Activated T-cell treated with anti-CD3 and anti-CD28 coated beads, Interleukin-2, amount 50 U/mL, for 72 hours (primary cell): ENCODE measurements at places on chromosomes 2 and 18. TPM values are rescaled to one million over a fixed set of nuclear protein-coding genes. Genes with fewer than 3 reads are reported as not detected.

COBLL1 gene
- 0.23 TPM for total RNA-seq

- no peak for DNase-seq
Measured at GRCh38 chr2:118470297-118470696, 377.2 kb downstream of the EN1 start.

MEMO1 gene
- 45.9 TPM for total RNA-seq

GRCh38 chr18:76495435-76496193 lies 572 bp upstream of the ZNF516 start:
- peak; percentile 33 for DNase-seq

ANAPC1 gene
- 92.8 TPM for total RNA-seq

DNA sequence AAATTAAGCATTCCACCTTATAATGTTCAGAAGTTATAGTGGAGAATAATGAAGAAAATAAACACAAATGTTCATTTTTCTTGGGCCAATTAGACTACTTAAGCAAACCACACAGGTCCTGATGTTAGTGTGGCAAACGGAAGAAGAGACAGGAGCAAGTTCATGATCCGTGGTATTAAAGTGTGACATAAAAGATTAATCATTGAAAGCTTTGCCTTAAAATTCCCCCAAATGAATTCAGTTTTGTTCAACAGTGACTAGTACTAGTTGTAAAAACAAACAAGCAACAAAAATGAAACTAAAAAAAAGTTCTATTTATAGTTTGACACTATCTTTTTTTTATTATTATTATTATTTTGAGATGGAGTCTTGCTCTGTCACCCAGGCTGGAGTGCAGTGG lies 73.7 kb downstream of the RFTN2 start:
- no peak for DNase-seq

DNA sequence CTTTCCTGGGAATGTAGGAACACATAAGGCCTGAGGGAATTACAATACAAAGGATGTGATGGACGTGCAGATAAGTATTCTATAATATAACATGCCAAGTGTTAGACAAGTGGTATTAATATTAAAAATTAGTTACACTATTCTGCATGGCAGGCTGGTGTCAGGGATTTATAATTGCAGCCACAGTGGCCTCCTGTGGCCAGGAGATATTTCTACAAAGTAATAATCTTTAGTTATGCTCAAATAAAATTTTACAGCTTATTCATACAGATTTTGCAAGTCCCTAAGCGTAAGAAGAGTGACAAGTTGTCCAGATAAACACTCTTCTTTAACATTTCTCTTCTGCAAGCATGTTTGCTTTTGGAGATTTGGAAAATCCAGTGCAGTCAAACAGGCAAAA lies 90.4 kb upstream of the CBLN2 start:
- DNase-seq: no peak

- no peak for DNase-seq
Measured at GRCh38 chr2:221836095-221836494, 264.0 kb upstream of the EPHA4 start.

- no peak for DNase-seq
Measured at GRCh38 chr18:29012883-29013465, 836.0 kb upstream of the CDH2 start.

GRCh38 chr2:40341198-40341597 lies 110.7 kb downstream of the SLC8A1 start:
- DNase-seq: no peak

DNA sequence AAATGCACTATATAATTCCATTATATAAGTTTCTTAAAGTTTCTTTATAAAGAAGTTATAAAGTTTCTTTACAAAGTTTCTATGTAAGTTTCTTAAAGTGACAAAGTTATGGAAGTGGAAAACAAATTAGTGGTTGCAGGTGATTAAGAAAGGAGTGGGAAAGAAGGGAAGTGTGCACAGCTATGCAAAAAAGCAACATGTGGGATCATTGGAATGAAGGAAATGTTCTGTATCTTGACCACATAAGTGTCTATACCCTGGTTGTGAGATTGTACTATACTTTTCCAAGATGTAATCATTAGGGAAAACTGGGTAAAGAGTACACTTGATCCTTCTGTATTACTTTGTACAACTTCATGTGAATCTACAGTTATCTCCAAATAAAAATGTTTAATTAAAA lies 1541.1 kb downstream of the LRP1B start:
- no peak for DNase-seq

GRCh38 chr2:191217580-191217979 lies 27.6 kb upstream of the MYO1B start:
- no peak for DNase-seq

DNA sequence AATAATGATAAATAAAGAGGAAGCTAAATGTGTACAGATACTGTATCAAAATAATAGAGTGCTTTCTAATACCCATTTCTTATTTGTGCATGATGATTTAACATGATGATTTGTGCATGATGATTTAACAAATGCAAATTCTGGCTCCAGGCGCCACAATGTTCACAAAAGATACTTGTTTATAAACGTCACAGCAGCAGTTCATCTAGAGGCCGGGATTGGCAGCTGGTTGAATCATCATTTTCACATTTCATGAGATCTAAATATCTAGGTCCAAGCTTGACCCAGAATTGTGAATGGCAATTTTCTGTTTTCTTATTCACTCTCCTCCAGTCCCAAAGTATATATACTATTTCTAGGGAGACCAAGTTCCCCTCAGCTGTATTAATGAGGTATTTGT lies 322.0 kb downstream of the SUCLG1 start:
- no peak for DNase-seq

- DNase-seq: peak; percentile 25
Measured at GRCh38 chr2:173884025-173884802, 81.0 kb downstream of the SP3 start.

- DNase-seq: no peak
Measured at GRCh38 chr2:137975280-137976271, 11.3 kb downstream of the HNMT start.

GLI2 gene
- total RNA-seq: not detected

DNA sequence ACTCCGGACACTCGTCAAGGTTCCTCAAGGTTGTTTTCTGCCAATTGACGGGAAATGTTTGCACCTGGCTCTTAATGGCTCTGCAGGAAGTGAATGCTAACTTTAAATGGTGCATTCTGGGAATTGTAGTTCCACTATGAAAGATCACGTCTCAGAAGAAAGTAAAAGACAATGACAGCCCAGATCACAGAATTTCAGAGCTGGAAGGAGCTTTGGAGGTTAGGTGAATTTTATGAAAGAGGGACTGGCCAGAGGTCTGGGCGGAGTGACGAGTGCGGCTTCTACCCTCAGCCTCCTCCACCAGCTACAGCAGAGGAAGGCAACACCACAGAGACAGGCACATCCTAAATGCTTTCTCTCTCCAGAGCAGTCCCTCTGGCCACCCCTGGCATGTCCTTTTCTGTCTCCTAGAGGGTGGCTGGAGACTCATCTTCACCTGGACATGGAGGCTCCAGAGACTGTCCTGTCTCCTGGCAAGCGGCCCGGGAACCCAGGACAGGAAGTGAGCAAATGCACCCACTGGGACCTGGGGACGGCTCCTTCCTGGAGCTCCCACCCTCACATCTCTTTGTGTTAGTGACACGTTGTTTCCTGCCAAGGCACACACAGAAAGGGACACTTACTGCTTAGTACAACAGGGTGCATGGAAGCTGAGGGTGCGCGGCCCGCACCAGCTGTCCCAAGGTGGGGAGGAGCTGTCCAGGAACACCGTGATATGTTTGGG lies 19.4 kb downstream of the THAP4 start:
- DNase-seq: peak; percentile 45

GRCh38 chr2:128488434-128488833 lies 169.8 kb upstream of the HS6ST1 start:
- DNase-seq: no peak

GRCh38 chr2:208319391-208319790 lies 53.3 kb downstream of the PIKFYVE start:
- no peak for DNase-seq

GPR35 gene
- 48.2 TPM for total RNA-seq

SPATA3 gene
- total RNA-seq: 2.3 TPM

- DNase-seq: no peak
Measured at GRCh38 chr2:204274429-204274828, 270.8 kb upstream of the PARD3B start.

GRCh38 chr2:45342-46130 lies 769 bp downstream of the FAM110C start:
- DNase-seq: peak; percentile 20

DNA sequence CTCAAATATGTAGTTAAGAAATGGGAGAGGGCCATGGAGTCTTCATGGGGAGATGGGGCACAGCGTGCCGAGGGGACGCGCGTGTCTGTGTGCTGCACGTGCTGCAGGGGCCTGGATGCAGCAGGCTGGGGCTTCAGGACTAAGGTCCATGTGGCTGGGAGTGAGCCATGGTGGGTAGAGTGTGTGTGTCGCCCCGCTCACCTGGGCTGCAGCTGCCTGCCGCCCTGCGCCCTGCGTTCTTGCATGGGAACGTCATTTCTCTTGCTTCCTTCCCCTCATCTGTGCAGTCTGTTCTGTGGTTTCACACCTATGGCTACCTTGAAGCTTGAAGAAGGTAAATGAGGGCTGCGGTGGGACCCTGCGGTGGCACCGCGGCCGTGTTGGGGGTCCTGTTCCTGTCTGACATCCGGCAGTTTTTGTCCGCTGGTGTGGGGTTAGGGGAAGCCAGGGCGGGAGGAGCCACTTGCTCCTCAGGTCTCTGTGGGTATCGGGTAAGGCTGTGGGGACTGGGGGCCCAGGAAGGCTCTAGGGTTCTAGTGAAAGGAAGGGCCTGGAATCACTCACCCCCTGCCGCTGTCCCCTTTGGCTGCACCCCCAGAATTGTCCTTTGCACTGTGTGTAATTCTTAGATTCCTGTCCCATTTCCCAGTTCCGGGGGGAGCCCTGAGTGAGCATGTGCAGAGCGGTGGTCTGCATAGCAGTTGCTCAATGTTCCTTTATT lies 54.1 kb upstream of the HS6ST1 start:
- peak; percentile 16 for DNase-seq

DNA sequence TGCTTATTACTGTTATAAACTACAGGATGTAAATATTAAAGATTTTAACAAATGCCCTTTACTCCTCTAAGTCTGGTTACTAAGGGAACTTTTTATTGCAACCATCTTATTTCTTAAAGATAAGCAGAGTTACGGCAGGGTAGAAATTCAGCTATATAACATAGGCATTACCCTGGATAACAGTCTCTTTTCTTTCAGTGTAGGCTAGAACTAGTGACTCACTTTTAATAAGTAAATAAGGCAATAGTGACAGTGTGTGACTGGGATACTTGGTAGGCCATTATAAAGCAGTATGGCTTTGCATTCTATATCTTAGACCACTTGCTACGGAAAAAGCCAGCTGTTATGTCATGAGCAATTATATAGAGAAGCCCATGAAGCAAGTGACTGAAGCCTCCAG lies 1041.0 kb upstream of the NRXN1 start:
- DNase-seq: no peak

DNA sequence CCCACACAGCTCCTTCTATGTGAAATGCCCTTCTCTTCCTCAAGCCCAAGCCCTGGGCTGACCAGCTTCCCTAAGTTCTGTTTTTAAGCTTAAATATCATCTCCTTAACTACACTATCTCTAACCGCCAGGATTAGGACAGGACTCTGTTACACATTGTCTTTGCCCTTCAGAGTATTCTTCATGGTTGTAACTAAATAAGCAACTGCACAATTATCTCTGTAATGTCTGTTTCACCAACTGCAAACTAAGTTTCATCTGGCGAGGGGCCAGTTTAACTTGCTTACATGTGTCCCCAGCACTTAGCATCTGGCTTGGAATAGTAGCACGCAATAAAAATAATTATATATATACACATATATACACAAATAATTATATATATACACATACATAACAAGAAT lies 1.1 kb upstream of the ERMN start:
- no peak for DNase-seq

GRCh38 chr2:10382354-10383061 lies 65.6 kb downstream of the ODC1 start:
- DNase-seq: peak; percentile 20

GRCh38 chr2:20366672-20367116 lies 16.1 kb upstream of the PUM2 start:
- DNase-seq: peak; percentile 45

SLC8A1 gene
- total RNA-seq: 1.9 TPM

DNA sequence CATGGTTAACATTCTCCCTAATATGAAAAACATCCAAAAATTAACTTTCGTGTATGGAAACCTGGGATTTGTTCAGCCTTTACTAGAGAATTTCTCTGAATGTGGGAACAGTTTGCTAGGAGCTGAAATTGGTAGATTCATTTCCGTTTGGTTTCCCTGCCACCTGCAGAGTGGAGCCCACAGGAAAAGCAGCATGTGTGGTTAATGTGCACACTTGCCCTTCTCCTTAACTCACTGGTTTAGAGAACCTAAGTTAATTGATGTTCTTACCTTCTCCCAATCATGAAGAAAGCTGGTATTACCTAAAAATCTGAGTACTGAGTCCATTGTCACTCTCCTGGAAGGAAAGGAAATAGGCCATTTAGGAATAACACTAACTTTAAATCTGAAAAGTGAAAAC lies 37.6 kb upstream of the ASXL3 start:
- no peak for DNase-seq

DNA sequence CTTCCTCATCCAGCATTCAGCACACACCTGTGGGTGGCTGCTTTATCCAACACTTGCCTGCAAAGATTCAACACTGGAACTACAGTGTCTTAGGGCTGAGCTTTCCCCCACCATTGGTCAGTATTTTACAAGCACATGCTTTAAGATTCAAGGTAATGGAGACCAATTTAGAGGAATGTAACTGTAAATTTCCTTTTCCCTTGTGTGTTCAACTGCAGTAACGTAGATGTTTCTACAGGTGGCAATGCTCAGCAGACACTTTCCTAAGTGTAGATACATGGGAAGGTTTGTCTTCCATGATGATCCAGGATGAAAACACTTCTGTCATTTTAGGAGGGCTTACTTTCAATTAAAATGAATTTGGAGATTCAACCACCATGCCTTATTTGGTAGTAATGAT lies 143.6 kb upstream of the PXDN start:
- no peak for DNase-seq

CCNYL1 gene
- 7.0 TPM for total RNA-seq

GRCh38 chr2:239881031-239881471 lies 144.1 kb downstream of the NDUFA10 start:
- no peak for DNase-seq

DNA sequence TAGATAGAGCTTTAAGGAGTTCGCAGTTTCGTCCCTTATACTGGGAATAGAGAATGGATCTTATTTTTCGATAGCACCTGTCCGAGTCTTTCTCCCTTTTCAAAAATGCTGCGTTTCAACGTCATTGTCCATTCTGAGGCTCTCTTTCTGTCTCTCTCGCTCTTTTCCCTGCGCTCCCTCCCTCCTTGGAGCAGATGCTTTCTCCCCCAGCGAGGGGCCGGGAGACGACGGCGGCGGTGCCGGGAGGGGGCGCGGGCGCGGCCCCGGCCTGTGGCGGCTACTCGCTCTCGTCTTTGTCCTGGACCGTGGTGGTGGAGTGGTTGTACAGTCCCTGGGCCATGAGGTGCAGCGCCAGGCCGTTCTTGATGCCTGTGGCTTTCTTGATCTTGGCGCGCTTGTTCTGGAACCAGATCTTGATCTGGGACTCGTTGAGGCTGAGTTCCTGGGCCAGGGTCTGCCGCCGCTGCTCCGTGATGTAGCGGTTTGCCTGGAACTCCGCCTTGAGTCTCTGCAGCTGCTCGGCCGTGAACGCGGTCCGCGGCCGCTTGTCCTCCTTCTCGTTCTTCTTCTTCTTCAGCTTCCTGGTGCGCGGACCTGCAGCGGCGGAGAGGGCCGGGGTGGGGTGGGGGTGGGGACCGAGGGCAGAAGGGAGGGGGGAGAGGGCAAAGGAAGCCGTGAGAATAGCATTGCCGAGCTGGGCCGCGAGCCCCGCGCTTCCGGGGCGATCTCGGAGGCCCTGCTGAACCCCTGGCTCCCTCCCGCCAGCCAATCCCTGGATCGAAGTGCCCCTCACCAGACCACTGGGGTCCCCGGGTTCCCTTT lies 4.6 kb downstream of the EN1 start:
- no peak for DNase-seq
